AG20443 (cell line): ENCODE measurements at places on chromosomes 1 and 21.

- DNase-seq, result no peak
Measured at GRCh38 chr1:236673289-236673919, 12.9 kb upstream of the ACTN2 start.

GRCh38 chr1:155117610-155118009 lies 10.1 kb upstream of the EFNA1 start:
- peak; percentile 5 for DNase-seq

DNA sequence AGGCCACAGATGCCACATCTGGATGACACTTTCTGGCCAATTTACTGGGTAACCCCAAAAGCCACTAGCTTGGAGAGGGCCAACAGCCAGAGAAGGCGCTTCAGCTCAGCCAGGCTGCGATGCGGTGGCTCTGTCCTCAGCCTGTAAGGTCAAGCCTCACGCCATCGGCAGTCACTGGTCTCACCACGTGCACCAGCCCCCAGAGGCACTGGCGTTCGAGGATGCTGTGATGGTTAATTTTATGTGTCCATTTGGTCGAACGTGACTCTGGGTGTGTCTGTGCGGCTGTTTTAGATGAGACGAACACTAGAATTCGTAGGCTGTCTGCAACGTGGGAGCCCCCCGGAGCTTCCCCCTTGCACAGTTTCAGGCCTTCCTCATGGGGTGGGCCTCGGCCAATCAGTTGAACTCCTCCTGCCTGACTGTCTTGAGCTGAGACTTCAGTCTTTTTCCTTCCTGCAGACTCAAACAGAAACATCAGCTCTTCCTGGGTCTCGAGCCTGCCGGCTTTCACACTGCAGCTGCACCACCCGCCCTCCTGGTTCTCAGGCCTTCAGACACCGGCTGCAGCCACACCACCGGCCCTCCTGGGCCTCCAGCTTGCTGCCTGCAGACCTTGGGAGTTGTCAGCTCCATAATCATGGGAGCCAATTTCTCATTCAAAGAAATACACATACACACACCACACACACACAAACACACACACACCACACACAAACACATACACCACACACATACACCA lies 41.6 kb upstream of the SLC45A1 start:
- DNase-seq, result no peak

GRCh38 chr1:7656557-7657215 lies 114.4 kb upstream of the VAMP3 start:
- no peak for DNase-seq

DNA sequence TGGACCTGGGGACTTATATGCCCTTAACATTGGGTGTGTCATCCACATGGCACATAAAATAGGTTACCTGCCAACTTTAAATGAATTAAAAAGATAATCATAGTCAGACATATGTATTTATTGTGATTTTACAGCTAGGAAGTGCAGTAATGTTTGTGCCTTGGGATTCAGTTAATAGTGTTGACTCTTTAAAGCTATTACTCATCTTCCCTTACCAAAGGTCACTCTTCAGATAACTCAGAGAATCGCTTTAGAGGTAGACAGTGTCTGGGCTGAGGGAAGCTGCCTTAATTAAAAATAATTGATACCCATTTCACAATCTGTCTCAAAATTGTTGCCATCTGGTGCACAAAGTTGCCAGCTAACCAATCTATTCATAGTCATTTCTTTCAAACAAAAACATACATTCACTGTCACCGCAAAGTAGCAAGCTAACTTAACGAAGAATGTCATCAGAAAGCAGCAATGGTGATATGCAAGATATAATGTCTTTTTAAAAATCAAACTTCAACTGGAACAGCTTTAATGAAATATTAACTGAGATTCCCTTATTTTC lies 3.0 kb upstream of the KRTAP15-1 start:
- no peak for DNase-seq

DNA sequence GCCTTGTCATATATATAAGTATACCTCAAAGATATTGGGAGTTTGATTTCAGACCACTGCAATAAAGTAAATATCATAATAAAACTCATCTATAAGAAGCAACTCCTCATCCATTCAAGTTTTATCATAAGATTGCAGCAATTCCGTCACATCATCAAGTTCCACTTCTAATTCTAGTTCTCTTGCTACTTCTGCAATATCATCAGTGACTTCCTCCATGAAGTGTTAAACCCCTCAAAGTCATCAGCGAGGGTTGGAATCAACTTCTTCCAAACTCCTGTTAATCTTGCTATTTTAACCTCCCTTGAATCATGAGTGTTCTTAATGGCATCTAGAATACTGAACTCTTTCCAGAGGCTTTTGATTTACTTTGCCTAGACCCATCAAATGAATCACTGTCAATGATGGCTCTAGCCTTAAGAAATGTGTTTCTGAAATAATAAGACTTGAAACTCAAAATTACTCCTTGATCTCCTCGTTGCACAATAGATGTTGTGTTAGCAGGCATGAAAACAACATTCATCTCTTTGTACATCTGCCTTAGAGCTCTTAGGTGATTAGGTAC lies 88.3 kb downstream of the RPE65 start:
- no peak for DNase-seq

DNA sequence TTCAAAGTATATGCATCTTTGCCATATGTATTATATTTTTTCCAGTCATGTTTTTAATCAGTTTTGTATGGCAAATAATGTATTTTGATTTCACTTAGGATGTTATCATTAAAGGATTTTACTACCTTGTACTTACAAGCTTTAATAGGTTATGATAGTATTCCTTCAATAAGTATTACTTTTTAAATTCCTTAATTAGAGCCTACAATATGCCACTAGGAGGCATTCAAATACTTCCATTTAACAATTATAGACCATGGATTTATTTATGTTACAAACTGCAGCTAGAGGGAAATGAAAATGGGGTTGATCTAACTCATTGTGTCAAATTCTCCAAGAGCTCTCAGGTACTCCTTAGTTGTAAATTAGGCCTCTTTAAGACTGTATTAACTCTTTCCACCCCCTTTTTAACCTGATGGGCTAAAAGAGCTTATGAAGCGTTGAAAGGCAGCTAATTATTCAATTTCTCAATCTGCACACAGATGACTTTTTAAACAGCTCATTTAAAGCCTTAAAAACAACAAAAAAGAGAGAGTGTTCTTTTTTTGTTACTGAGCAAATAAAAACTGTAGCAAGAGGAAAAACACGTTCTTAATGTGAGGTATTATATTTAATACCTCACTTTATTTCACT lies 156.2 kb downstream of the DENND1B start:
- DNase-seq, result peak; percentile 14

DNA sequence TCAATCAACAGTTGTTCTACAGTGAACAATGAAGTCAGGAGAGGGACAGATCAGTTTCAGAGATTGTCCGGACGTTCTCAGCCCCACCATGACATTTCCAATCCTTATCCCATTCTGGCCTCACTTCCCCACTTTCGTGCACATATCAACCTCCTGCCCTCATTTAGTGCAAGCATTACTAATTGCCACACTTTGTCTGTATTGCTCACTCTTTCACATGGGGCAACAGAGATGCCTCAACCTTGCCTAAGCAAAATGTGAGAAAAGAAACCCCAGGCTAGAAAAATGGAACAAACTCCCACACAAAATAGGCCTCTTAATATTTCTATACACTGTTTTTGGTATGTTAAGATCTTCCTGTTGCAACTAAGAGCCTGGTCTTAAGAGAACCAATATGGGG lies 8.9 kb upstream of the RGS1 start:
- DNase-seq, result no peak

DNA sequence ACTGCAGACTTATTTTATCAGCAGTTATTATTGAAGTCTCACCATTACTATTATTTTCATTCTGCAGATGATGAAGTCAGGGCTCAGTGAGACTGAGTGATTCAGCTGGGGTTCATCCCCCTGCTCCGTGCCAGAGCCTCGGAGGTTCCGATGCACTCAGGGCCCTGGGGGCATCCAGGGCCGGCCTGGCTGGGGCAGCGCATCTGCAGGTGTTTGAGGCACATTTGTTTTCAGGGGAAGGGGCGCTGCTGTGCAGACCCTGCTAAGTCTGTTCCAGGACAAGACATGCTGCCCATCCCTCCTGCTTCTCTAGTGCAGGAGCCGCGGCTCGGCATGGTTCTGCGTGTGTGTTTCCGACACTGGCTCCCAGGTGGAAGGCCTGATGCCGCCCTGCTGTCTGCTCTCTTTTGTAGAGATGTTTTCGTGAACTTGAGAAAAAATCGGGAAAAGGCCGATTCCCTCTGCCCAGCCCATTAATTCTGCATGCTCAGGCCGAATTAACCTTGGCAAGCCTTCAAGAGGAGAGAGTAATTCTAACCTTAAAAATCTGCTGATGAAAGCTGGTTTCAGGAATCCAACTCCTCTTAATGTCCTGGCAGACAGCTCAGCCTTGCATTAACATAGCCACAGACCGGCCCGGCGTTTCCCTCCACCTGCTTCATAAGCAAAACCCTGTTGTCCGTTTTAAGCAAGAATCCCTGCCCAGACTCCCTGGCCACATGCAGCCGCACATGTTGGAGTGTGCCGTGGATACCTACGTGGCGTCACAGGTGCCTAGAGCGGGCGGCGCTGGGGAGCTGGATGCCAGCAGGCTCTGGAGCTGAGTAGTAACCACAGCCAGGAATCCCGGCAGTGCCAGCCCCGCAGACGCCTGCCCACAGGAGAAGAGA lies 316.0 kb upstream of the VAMP3 start:
- peak; percentile 57 for DNase-seq

DNA sequence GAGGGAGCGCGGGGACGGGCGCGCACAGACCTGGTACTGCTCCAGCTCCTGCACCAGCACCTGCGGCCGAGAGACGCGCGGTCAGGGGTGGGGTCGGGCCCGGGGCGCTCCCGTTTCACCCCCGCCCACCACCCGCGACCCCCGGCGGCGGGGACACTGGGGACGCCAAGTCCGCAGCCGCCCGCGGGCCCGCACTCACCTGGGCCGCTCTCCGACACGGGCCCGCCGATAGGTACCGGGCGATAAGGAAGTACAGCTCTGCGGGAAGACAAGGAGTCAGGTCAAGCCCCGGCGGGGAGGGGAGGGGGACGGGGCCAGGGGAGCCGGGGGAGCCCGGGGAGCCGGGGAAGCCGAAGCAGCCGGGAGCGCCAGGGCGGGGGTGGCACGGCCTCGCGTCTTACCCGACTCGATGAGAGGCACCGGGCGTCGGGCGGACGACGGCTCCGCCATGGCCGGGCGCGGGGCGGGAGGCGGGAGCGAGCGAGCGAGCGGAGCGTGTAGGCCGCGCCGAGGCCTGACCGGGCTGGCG lies 326 bp downstream of the BRWD1 start:
- peak; percentile 20 for DNase-seq

DNA sequence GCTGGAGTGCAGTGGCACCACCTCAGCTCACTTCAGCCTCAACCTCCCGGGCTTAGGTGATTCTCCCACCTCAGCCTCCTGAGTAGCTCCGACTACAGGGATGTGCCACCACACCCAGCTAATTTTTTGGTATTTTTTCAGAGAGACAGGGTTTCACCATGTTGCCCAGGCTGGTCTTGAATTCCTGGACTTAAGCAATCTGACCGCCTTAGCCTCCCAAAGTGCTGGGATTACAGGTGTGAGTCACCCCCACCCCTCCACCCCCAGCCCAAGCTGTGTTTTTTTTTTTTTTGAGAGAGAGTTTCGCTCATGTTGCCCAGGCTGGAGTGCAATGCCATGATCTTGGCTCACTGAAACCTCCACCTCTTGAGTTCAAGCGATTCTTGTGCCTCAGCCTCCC lies 75.4 kb downstream of the NKAIN1 start:
- DNase-seq, result no peak

- DNase-seq, result no peak
Measured at GRCh38 chr1:156549831-156550230, 22.5 kb downstream of the IQGAP3 start.
